ENCODE measurements at places on chromosomes 12 and 14. TPM values are rescaled to one million over a fixed set of nuclear protein-coding genes. Genes with fewer than 3 reads are reported as not detected.

The CALM1 gene
- total RNA-seq: 735 TPM

The LRRC23 gene
- 0.61 TPM for total RNA-seq

The CLEC4D gene
- not detected for total RNA-seq

The SUOX gene
- 21.8 TPM for total RNA-seq

The DIO2 gene
- total RNA-seq: not detected

The TAS2R14 gene
- total RNA-seq: 1.8 TPM

The RPL10L gene
- total RNA-seq: not detected

The CLECL1 gene
- not detected for total RNA-seq

The EXOC3L4 gene
- 3.9 TPM for total RNA-seq

The ANG gene
- 4.0 TPM for total RNA-seq

GRCh38 chr14:100314724-100315123 lies 8.4 kb upstream of the SLC25A47 start:
- no peak for DNase-seq

DNA sequence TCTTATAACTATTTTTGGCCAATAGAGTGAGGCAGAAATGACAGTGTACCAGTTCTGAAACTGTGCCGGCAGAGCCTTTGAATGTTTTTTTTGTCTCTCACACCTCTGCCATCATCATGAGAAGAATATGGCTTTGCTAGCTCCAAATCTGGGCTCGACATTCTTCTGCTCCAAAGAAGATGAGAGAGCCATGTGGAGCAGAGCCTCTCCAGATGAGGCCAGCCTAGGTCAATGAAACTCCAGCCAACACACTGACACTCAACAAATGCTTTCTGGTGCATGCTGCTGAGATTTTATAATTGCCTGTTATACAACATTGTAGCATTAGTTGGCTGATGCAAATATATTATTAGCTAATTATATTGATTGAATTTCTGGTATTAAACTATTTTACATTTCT lies 154.7 kb downstream of the SLC38A4 start:
- no peak for DNase-seq

DNA sequence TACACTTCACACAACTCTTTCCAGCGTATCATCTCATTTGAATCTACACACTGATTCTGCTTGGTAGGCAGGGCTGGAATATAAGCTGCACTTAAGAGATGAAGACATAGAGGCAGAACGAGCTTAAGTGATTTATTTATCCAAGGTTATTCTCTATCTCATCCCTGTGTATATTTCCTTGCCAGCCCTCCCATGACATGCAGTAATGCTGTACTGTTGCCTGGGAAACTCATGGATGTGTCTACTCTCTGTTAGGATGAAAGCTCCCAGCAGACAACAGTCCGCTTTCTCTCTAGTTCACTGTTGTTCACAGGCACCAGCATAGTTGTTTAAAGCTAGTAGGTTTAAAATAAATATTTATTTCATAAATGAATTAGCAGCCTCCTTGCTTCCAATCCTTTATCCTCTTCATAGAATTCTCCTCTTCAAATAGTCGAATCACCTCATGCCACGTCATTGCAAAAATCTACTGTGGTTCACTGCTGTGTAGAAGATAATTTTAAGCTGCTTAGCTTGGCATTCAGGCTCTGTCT lies 25.4 kb downstream of the FGF6 start:
- DNase-seq: no peak

DNA sequence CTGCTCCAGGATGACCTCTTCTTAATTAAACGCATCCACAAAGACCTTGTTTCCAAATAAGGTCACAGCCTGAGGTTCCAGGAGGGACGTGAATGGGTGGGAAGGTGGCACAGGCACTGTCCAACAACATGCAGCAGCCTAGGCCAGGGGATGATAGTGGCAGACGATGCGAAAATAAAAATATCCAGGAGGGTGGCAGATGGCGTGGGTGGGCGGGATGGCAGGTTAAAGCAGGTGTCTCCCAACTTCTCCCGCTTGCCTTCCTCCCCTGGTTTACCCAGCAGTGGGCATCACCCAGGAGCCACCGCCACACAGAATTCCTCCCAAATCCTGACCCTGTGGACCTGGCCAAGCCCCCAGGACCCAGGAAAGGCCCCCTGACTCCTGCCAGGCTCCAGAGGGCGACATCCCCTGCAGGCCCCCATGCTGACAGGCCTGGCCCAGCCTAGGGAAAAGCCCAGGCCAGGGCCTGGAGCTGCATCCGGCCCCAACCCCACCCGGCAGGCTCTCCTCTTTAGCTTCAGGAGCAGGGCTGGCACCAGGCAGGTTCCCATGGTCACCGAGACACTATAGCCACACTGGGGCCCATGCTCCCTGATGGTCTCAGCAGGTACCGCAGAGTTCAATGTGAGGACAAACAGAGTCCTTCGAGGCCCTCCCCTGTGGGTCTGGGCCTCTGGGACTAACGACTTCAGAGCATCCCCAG lies 9.7 kb downstream of the NCOR2 start:
- no peak for DNase-seq

DNA sequence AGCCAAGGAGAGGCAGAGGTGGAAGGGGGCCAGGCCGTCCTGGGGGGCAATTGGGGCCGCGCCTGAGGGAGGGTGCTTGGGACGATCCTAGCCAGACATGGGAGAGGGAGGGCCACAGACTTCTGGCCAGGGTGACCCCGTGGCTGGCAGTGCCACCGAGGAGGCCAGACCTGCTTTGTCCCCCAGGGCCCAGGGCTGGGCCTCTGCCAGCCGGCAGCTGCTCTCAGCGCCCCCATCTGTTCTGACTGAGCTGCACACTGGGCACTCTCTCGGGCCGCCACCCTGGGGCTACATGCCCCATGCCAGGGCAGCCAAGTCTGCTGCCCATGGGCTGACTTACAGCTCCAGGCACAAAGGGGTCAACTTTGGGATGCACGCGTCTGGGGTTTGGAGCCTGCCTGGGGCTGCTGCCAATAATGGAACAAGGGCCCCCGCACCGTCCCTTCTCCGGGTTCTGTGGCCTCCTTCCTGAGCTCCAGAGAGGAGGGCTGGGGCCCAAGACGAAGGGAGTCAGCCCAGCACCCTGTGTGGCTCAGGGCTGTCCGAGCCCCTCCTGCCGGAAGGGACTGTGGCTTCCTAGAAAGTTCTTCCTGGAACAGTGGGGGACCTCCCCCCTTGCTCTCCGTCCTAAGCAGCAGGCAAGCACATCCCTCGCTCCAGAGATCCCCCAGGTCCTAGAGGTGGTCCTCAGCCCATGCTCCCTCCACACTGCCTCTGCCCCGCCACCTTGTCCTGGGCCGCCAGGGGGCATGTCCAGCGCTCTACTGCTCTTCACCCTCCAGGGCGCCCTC lies 1.1 kb downstream of the ADSS1 start:
- peak; percentile 41 for DNase-seq

DNA sequence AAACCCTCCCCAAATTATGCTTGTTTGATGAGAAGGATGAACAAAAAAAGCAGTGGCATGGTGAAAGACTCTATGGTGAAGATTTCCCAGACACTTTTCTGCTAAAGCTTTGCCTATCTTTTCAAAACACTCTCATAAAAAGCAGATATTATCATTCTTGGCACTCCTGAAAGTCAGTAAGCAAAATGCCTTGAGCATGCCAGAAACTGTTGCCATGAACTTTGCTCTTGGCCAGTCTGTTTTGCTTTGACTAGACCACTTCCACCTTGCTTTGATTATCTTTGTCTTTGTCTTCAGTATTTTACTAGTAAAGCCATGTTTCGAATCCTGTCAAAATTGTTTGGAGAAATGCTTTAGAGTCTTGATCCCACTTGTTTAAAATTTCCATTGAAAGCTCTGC lies 110.4 kb downstream of the CNTN1 start:
- no peak for DNase-seq

- DNase-seq: no peak
Observed at GRCh38 chr12:93818488-93819049, 141.4 kb downstream of the CRADD start.

- no peak for DNase-seq
Observed at GRCh38 chr14:104333646-104334423, 195.4 kb downstream of the KIF26A start.

DNA sequence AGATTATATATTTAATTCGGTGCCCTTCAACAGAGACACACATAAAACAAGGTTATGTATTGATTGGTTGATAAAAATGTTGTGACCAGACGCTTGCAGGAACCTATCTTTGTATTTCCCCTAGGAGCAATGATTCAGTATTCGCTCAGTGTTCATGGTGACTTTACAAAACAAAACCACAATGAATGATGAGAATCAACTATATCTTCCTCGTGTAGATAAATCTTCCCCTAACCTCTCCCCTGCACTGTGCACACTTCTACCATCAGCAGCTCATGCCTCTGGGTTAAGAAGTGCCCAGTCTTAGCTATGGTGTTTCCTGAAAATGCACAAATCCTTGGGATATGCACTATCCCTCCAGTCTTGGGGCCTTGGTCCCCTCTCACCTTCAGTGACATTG lies 16.3 kb downstream of the RIN3 start:
- DNase-seq: no peak

GRCh38 chr14:90317286-90317685 lies 14.5 kb downstream of the NRDE2 start:
- DNase-seq: no peak

DNA sequence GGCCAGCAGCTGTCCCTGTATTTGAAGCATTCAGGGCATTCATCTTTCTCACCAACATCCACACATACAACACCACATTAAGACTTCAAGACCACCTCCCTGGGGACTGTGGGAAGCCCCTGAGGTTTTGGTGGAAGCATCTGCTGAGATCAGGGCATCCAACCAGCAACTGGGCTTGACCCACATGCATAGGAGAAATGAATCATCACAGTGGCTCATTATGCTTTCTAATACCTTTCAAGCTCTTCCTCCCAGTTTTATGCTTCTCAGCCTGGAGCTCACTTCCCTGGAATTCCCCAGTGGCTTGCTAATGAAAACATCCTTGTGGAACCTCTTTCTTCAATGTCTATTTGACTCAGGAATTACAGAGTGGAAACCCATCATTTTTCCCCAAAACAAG lies 21.4 kb upstream of the CMKLR1 start:
- DNase-seq: no peak

- peak; percentile 70 for DNase-seq
Observed at GRCh38 chr12:104201238-104202001, 14.2 kb upstream of the TXNRD1 start.

DNA sequence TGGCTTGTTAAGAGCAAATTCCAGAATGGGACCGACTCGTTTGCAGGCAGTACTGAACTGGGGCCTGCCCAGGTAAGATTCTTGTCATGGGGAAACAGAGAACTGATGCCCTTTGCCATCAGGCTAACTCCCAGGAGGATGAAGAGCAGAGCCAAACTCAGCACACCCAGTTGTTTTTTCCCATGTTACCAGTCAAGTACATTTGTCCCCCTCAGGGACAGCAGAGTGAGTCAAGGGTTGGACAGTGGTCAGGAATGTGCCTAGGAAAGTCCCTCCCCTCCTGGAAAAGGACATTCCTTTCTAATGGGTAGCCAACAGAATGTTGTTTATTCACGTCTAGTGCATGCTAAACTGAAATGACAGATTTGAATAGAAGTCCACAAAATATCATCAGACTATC lies 1.6 kb downstream of the ART4 start:
- no peak for DNase-seq

- no peak for DNase-seq
Observed at GRCh38 chr14:35034440-35034833, 11.6 kb upstream of the FAM177A1 start.

GRCh38 chr12:74906224-74906623 lies 303.4 kb downstream of the KCNC2 start:
- no peak for DNase-seq

GRCh38 chr12:3282384-3282670 lies 205.1 kb downstream of the TSPAN9 start:
- no peak for DNase-seq

DNA sequence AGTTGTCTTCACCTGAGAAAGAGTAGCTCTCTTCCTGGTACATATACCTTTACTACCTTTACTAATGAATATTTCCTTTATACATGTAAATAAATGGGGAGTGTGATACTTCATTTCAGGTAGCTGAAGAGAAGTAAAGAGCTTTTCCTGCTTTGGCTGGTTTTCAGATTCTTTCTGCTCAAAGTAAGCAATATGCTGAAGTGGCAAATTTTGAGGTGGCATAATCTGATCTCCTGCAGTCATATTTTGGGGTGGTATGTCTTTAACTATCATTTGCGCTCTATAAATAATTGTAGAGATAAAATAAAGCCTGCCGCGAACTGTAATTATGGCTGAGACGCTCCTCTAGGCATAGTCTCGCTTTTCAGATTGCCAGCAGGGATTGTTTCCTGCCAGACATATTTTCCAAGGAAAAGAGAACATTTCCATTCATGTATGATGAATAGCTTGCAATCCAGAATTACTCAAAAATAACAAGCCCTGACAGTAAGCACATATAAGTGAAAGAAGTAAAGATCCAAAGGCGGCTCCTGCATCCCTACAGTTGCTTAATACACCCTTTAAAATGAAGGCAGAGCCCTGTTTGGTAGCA lies 200.7 kb downstream of the C12orf50 start:
- DNase-seq: no peak

All from HT-29 (cell line).